Stomach (tissue), 19 donors: ENCODE measurements at places on chromosomes 16 and 17. TPM values are rescaled to one million over a fixed set of nuclear protein-coding genes. Genes with fewer than 3 reads are reported as not detected.

MARVELD3 gene
- 1.2 TPM for total RNA-seq

HS3ST3A1 gene
- 1.8 TPM for total RNA-seq

DNA sequence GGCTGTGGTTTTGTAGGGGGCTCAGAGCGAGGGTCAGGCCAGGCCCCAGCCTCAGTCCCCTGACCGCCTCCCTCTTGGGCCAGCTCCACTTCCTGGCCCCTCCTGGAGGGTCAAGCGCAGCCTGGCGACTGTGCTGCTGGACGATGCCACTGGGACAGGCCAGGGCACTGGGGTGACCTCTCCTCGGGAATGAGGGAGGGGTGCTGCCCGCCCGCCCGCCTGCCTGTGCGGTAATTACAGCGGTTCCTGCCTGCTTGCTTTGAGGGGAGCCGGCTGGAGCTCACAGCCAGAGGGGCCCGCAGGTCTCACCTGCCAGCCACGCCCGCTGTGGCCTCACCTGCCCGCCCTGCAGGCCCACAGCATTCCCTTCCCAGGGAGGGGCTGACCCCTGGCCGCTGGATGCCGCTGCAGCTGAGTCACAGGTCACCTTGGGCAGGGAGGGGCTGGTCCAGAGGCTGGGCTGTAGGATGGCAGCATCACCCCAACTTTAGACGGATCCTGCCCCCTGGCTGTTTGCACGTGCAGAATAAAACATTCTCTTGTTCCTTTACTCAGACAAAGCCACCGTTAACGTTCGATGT, 76.7 kb upstream of the CBX4 start:
- peaks cover 42% of the 10 kb centered on the region for H3K4me1 ChIP-seq
- peaks cover 11% of the 10 kb centered on the region for H3K27me3 ChIP-seq

- H3K27ac ChIP-seq = no peak overlapping the region
- no peak for DNase-seq
- H3K4me1 ChIP-seq = no peaks in the 10 kb centered on the region
- H3K4me3 ChIP-seq = no peak overlapping the region
- no peaks in the 10 kb centered on the region for H3K27me3 ChIP-seq
Observed at GRCh38 chr17:680529-680928, 34.1 kb downstream of the VPS53 start.

DNA sequence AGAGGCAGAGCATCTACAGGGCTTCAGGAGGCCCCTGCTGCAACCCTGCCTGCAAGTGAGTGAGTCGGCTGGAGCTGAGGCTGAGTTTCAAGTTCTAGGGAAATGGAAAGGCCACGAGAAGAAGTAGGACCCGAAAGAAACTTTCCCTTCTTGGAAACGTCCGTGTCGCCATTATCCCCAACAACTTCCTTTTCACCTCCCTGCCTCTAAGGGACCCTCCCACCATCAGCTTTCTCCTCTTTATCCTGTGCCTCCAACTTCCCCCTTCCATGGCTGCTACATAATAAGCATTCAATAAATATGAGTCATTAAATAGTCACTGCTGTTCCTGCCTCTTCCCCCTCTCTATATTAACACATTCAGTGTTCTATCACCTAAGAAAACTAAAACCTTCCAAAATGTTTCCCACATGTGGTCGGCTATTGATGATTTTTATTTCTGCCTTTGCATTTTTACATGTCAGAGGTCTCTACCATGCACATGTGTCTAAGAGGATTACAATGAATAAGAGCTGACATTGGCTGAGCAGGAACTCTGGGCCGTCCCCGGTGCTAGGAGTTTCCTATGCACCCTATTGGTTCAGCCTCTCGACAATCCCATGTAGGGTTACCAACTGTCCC, 115.9 kb upstream of the TNRC6C start:
- DNase-seq = no peak
- H3K27ac ChIP-seq = no peak overlapping the region
- H3K4me3 ChIP-seq = no peak overlapping the region

GRCh38 chr16:54934481-54935265, 4.0 kb downstream of the IRX5 start:
- DNase-seq = no peak
- peak overlapping the region; percentile 18 for H3K4me3 ChIP-seq
- H3K27ac ChIP-seq = peak overlapping the region; percentile 90
- H3K27me3 ChIP-seq = peaks cover 100% of the 10 kb centered on the region

- H3K4me1 ChIP-seq = peaks cover 30% of the 10 kb centered on the region
- no peak for DNase-seq
- H3K27me3 ChIP-seq = no peaks in the 10 kb centered on the region
- no peaks in the 10 kb centered on the region for H3K36me3 ChIP-seq
Observed at GRCh38 chr17:61239327-61239726, 160.3 kb upstream of the TBX2 start.

DNA sequence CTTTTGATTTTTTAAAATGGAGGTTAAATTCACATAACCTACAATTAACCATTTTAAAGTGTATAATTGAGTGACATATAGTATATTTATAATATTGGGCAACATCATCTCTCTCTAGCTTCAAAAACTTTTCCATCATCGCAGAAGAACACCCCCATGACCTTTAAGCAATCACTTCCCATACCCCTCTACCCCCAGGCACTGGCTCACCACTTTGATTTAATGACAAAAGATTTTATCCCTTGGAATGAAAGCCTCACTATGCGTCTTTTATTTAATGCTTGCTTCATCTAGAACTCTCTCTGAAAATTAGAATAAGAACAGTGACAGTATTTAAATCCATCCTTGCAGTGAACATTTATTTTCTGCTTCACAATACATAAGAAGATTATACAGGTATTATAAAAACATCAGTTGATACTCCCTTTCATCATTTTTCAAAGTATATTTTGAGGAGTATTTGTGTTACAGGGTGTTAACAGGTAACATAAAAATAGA, 3.2 kb upstream of the KRTAP1-3 start:
- H3K4me1 ChIP-seq = no peaks in the 10 kb centered on the region
- no peak overlapping the region for H3K27ac ChIP-seq
- DNase-seq = no peak
- peaks cover 7% of the 10 kb centered on the region for H3K27me3 ChIP-seq
- no peak overlapping the region for H3K4me3 ChIP-seq

DNA sequence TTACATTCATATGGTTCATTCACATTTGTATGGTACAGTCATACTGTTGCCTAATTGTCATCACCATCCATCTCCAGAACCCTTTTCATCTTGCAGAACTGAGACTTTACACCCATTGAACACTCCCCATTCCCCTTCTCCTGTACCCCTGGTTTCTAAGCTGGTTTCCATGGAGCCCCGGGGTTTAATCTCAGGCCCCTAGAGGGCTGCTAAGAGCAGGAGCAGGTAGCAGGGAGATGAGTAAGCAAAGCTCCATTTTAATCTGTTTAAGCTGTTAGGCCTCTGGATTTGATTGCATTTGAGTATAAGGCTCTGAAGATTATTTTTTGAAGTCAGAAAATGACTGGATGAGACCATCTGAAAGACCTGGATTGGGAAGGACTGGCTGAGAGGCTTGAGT, 68.5 kb upstream of the RPL38 start:
- H3K27me3 ChIP-seq = peaks cover 64% of the 10 kb centered on the region
- H3K4me1 ChIP-seq = no peaks in the 10 kb centered on the region
- H3K27ac ChIP-seq = no peak overlapping the region
- H3K36me3 ChIP-seq = no peaks in the 10 kb centered on the region

- H3K27ac ChIP-seq = no peak overlapping the region
- no peak overlapping the region for H3K4me3 ChIP-seq
- no peaks in the 10 kb centered on the region for H3K27me3 ChIP-seq
- no peak for DNase-seq
- no peaks in the 10 kb centered on the region for H3K4me1 ChIP-seq
Observed at GRCh38 chr16:71311553-71312158, 22.5 kb upstream of the CMTR2 start.

- H3K27ac ChIP-seq = no peak overlapping the region
- no peak overlapping the region for H3K4me3 ChIP-seq
- H3K36me3 ChIP-seq = peaks cover 71% of the 10 kb centered on the region
- H3K27me3 ChIP-seq = no peaks in the 10 kb centered on the region
- peaks cover 13% of the 10 kb centered on the region for H3K4me1 ChIP-seq
Observed at GRCh38 chr17:81895400-81895799, 3.9 kb downstream of the ANAPC11 start.

DNA sequence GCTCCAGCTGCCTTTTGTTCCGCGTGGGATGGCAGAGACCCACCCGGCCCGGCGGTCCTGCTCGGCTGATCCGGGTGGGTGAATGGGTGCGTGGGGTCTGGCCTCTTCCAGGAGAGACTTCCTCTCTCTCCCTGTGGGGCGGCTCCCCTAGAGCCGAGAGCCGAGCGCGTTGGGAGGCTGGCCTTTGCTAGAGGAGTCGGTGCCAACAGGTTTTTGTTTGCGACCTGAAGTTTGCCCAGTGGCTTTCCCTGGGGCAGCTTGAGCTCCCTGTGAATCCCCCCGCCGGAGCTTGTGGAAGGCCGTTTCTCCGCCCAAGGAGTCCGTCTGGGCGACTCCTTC, 970 bp downstream of the EPN2 start:
- peak; percentile 78 for DNase-seq
- H3K27ac ChIP-seq = peak overlapping the region; percentile 92
- peaks cover 3% of the 10 kb centered on the region for H3K27me3 ChIP-seq

DNA sequence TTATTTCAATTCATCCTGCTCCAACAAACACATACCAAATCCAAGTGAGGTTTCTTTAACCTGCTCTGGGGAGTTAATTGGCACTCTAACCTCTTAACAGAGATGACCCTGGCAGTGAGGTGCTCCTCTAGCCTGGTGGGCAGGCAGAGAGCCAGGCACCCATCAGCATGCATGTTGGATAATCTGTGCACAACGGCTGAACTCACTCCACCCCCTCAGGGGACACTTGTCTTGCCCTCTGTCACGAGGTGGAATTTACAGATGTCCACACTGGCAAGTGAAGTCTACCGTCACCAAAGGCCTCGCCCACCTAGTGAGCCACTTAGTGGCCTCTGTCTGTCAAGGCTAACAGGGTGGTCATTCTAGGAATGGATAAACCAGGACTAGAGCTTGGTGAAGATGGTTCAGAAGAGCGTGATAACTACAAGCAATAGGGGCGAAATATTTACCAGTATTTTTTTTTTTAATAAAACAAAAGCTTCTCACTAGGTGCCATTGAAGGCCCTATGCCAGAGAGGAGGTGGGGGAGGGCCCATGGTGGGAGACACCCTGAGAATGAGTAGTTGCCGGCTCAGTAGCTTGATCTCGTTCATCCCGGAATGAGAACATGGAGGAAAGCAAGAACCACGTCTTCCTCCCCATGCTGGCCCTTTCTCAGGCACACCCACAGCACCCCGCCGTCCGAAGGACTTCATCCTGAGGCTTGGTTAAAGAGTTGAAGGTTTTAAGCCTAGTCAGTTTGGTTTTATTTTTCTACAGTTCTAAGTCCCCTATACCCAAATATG, 25.2 kb downstream of the PLD6 start:
- no peaks in the 10 kb centered on the region for H3K4me1 ChIP-seq
- H3K36me3 ChIP-seq = peaks cover 98% of the 10 kb centered on the region
- H3K27ac ChIP-seq = no peak overlapping the region
- no peaks in the 10 kb centered on the region for H3K27me3 ChIP-seq

DNA sequence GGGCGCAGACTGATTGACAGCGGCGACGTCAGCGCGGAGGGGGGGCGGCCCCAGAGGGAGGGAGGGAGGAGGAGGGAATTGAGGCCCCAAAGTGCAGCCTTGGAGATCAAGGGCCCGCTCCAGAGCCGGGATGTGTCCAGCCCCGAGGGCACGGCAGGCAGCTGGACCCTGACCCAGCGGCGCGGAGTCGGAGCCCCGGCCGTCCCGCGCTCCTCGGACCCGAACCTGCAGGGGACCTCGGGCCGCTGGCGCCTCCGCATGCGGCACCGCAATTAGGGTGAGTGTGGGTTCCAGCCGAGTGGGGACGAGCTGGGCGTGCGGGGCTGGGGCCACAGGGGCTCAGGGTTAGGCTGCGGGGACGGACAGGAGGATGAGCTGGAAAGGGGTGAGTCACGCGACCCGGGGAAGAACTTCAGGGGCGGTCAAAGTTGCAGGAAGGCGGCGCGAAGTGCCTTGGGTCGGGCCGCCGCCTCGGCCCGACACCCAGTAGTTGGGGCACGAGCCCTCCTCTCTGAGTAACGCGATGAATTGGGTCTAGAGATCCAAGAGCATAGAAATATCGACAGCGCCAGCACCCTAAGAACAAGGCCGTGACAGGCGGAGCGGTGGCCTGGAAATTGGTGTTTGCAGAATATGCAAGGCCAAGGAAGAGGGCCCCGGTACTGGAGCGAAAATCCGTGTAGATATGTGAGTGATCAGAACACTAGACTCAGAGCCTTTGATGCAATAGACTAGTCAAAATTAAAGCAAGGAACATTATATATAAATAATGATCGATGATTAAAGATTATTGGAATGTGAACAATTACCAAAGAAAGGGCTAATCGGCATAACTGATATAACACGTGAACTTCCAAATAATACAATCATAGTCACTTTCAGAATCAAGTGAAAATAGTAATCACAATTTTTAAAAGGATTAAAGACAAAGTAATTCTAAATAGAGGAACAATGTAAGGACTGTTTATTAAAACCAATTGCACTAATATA, at the start of gene TBX4:
Gene TBX4, plus strand, starts transcription at position 122 of the 990 bp plus-strand sequence. CDS start 4,069 bp downstream, outside the sequence.
- H3K36me3 ChIP-seq = no peaks in the 10 kb centered on the region
- peak within 1 kb of the TSS; percentile 31 for H3K4me3 ChIP-seq
- H3K27ac ChIP-seq = no peak within 1 kb of the TSS

DNA sequence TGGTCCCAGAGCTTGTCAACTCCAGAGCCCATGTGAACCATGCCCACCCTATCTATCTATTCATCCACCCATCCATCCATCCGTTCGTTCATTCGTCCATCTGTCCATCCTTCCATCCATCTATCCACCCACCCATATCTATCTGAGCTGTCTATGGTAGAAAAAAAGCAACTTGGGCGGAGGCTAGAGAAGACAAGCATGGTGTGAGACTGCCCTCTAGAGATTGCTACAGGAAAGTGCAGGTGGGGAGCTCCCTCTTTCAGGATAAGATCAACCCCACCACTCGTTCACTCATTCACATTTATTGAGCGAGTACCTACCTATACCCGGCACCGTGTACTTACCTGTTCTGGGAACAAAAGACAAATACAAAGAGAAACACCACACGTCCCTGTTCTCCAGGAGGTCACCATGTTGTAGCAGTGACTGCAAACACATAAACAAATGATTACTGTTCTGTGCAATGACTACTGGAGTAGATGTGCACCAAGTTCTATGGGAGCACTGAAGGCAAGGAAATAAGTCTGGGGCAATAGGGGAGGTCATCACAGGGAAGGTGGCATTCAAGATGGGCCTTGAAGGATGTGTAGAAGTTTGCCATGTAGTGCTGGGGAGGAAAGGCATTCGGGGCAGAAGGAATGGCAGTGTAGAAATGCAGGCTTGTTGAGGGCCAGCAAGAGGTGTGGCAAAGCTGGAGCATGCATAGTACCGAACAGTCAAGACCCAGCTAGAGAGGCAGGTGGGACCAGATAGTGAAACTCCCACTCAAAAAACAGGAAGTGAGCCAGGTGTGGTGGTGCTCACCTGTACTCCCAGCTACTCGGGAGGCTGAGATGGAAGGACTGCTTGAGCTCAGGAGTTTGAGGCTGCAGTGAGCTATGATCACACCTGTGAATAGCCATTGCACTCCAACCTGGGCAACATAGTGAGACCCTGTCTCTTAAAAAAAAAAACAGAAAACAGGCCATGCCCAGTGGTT, 13.4 kb upstream of the ATP5MC1 start:
- H3K36me3 ChIP-seq = no peaks in the 10 kb centered on the region
- no peak overlapping the region for H3K27ac ChIP-seq
- H3K4me3 ChIP-seq = no peak overlapping the region
- H3K4me1 ChIP-seq = no peaks in the 10 kb centered on the region
